ENCODE measurements at places on chromosomes 12 and 14. TPM values are rescaled to one million over a fixed set of nuclear protein-coding genes. Genes with fewer than 3 reads are reported as not detected.
A peak's percentile ranks its signal among the peaks of the same experiment; 100 is the strongest.

The PTPRR gene
- total RNA-seq = not detected

The TTC6 gene
- total RNA-seq = under 0.01 TPM

GRCh38 chr12:75690296-75690955, 179.0 kb upstream of the KRR1 start:
- DNase-seq = peak; percentile 95

DNA sequence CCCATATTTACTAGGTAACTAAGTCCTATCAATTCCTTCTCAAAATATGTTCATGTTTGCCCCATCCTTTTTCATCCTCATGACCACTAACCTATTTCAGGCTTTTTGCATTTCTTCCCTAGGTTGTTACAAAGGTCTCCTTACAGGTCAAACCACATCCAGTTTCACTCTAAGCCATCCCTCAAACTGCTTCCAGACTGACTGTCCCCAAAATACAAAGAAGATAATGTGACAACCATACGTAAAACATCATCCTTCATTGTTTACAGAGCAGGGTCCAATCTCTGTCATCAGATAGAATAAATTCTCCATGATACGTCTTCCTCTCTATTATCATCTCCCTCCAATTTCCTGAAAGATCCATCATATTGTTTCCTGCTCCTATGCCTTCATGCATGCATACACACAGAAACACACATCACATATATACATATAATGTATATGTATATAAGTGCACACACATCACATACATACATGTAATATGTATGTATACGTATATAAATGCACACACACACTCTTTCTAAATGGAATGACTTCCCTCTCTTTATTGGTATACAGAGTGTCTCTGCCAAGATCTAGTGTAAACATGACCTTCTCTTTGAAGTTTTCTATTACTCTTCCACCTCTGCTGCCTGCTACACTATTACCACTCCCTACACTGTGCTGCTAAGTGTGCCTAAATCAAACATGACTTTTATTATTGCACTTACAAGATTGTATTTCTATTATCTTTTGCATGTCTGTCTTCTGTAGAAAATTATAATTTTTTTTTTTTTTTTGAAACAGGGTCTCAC, 30.7 kb upstream of the EPS8 start:
- no peak for DNase-seq

Measured in fibroblast of villous mesenchyme (primary cell).